ENCODE measurements at places on chromosomes 6 and 20. TPM values are rescaled to one million over a fixed set of nuclear protein-coding genes. Genes with fewer than 3 reads are reported as not detected.

Gene SLC35F1
- total RNA-seq, result not detected

GRCh38 chr20:56373942-56374341 is 15.2 kb downstream of the FAM210B start:
- DNase-seq, result no peak

DNA sequence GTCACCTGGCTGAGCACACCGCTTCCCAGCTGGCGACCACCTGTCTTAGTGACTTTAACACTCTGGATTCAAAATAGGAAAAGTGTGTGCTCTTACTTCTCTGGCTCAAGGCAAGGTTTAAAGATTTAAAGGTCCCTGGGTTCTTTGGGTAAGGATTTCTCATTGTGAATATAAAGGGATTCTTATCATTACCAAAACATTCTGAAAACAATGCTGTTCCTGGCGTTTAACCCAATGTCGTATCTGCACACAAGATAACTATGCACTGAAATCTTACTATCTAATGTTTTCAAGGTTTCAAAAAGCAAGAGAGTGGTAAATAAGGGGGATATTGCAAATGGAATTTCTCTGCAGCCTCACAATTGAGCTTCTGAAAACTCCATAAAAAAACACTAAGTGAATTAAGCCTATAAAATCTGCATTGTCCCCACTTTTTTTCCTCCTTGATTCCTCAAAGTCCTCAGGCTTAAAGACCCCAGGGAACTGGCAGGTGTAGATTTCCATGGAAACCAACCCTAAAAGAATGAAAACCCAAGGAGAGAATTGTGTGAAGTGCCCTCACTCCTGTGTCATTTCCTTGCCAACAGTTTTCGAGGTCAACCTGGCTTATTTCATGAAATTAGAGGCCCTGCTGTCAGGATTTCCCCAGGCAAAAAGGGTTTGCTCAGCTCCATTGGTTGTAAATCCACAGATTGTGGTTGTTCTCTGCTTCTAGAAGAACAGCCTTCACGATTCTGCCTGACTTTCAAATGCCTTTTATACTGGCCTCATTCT is 44.0 kb downstream of the BMP2 start:
- DNase-seq, result no peak

GRCh38 chr20:44990425-44990824 is 24.1 kb downstream of the STK4 start:
- no peak for DNase-seq

DNA sequence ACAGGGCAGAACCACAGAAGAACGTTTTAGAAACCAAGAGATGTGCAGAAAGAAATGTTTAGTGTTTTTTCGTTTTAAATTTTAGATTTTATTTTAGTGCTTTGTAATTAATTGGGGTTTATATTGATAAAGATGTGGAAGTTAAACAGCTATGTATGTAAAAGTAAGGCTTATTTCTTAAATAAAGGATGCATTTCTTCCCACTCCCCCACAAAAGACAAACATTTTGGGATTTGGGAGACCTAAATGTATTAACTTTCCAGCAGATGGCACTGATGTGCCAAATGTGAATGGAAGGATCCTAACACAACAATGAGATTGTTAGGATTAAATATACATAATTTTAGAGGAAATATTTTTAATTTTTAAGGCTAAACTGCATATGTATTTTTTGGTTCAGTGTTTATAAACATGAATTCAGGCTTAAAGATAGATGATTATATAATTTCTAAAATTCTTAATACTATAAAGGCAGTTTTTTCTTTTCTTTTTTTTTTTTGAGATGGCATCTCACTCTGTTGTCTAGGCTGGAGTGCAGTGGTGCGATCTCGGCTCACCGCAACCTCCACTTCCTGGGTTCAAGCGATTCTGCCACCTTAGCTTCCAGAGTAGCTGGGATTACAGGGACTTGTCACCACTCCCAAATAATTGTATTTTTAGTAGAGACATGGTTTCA is 12.0 kb downstream of the PFDN4 start:
- DNase-seq, result no peak

GRCh38 chr6:151052021-151052646 is 186.6 kb downstream of the MTHFD1L start:
- no peak for DNase-seq

DNA sequence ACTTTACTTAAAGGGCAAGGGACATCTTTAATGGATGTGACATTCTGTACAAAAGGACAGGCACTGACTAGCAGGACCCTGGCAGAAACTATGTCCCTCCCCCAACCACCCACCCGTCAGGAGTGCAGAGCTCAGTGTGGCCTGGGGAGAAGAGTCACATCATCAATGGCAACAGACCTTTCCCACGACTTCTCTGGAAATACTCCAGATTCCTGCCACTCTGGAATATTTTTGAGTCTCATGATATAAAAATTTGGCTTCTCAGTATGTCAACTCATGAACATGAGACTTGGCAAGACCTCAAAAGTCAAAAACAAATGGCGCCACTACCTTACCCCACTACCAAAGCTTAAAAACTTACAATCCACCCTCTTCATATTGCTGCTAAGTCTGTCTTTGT is 118.3 kb downstream of the SLC23A2 start:
- DNase-seq, result no peak

- DNase-seq, result no peak
These were observed 565.4 kb downstream of the RFPL4B start for GRCh38 chr6:112912416-112913101.

- no peak for DNase-seq
These were observed 53.3 kb downstream of the CCDC170 start for GRCh38 chr6:151546941-151547659.

DNA sequence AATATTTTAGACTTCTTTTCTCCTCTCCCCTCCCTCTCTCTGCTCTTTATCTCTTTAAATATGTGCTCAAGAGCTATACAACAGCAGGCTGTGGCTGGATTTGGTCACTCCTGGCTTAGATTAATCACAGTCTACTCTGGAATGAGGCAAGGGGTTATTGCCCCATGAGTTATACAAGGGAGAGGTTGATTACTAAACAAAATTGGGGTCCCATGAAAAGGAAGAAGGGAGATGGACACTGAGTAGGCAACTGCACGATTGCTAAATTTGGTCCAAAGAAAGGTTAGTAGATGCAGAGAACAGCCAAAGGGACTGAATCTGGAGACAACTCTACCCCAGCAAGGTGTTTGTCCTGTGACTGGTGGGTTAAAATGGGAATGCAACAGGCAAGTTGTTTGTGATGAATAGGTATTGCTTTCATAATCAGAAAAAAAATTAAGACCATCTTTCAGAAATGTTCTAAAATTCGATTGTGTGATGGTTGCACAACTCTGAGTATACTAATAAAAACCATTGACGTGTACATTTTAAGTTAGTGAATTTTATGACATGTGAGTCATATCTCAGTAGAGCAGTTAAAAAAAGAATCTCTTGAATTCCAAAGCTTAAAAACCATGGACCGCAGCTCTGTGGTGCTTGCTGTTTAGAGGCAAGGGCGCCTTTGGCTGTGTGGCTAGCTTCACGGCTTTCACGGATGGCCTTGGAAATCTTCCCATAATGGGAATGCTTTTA is 57.1 kb downstream of the KIZ start:
- no peak for DNase-seq

DNA sequence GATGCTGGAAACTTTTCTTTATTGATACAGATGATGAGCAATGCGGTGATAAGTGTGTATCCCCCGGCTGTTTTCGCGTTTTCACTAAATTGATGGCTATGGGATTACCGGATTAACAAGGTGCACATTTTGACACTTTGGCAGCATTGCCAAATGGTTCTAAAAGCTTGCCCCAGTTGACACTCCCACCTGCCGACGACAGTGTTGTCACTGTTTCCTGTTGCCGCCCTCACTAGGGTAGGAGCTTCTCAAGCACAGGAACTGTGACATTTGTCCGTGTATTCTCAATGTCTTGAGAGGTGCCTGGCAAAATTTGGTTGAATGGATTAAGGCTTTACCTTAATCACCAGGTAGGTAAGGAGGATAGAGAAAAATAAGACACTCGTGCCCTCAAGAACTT is 9.8 kb upstream of the MAPK13 start:
- DNase-seq, result peak; percentile 86

DNA sequence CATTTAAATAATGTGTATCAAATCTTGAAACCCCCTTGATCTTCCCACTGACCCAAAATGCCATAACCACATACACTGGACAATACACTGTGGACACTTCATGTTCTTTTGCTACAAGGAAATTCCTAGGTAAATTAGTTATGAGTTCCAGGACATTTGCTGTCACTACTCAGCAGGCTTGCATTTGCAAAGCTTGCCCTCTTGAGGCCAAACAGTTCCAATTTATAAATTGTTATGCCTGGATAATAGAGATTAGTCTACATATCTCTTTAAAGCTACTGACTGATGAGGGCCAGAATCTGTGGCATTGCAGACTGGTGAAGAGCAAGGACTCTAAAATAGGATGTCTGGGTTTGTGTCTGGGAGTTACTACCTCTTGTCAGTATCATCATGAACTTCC is 17.4 kb upstream of the RAB32 start:
- DNase-seq, result no peak

DNA sequence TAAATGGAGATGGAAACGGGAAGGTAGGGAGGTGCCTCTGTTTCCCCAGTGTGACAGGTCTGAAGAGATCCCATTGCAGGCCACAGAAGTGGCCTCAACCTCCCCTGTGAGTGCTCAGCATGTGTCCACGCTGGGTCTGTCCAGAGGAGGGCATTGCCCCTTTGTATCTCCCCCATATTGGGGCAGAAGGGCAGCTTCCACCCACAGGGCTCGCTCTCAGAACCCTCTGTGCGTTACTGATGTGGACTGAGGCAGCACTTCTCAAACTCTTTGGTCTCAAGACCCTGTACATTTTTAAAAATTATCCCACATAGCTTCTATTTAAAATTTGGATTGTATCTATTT is 22.0 kb downstream of the ARFGEF3 start:
- DNase-seq, result no peak

Gene WFDC5
- total RNA-seq, result not detected

Gene APOBEC2
- total RNA-seq, result not detected

DNA sequence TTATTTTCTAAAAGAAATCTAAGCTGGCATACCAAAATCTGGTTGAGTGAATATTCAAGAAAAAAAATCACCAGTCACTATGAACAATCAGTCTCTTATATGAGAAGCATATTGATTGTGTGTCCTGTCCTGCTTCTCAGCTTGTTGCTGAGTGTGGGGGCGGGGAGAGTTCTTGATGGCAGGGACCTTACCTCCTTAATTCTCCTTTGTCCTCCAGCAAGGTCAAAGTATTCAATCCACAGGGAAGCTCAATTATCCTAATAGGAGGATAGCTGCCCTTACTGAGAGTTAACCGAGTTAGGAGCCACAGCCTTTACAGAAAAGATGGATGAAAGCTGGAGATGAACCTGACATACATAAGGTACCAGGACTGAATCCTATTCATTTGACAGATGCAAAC is 154.0 kb downstream of the LY86 start:
- DNase-seq, result no peak

- DNase-seq, result no peak
These were observed 91.3 kb upstream of the SHLD1 start for GRCh38 chr20:5658912-5659345.

Gene BANF2
- not detected for total RNA-seq

- no peak for DNase-seq
These were observed 3.3 kb downstream of the ASCC3 start for GRCh38 chr6:100877851-100878250.

Gene BCAS4
- 25.0 TPM for total RNA-seq

- no peak for DNase-seq
These were observed 30.4 kb downstream of the HLA-DPB1 start for GRCh38 chr6:33105916-33106871.

Gene SPAG4
- total RNA-seq, result 2.1 TPM

- peak; percentile 89 for DNase-seq
These were observed 942 bp downstream of the HLA-E start for GRCh38 chr6:30490026-30490876.

DNA sequence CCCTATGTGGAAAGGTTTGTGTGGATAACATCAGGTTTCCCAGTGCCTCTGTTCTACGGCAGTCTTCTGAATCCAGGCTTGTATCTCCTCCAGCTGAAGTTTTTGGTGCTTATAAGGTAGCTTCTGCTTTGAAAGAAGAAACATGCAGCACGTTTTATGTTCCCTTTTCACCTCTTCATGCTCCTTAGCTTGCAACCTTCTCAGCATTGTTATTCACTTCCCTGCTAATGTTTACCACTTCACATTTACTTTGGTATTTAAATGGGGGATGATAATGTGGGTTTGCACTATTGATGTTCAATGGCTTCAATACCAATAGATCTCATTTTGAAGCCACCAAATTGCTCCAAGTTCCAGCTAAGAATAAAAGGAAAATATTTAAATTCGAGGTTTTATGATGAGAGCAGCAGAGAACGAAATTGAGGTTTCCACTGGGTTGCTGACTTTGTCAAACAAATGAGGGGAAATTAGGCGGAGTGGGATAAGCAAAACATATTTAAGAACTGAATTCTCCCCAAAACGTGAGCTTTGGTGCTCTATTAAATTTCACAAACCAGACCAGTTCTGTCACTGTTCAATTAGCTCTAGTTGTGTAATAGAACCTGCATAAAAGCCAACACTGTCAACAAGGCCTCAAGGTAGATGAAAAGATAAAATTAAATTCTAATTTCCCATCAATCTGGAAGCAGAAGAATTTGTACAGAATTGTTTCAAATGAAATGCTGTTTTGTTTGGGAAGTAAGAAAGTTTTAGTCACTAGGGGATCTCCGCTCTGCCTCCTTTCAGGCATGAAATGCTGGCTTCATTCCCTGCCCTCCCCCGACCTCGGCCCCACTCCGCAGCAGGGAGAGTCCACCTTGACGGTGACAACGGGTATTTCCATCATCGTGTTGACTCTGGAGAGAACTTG is 1.4 kb downstream of the IL22RA2 start:
- DNase-seq, result no peak
